T follicular helper cell (primary cell): ENCODE measurements at places on chromosomes 3 and 15.

- DNase-seq: peak; percentile 6
Measured at GRCh38 chr15:77107531-77108355, 36.8 kb upstream of the TSPAN3 start.

DNA sequence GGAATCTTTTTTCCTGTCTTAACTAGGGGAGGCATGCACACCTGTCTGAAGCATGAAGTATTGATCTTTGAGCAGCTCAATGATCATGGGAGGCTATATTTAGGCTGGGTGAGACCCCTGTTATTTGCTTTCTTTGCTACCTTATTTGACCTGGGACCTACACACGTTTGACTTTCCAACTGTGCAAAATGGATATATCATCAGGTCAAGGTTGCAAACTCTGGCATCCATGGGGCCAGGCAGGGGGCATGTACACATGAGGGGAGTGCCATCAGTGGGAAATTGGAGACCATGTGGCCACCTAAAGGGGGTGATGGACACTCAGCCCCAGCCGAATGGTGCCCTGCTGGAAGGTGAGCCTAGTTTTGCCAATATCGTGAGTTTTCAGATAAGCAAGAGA is 174.2 kb downstream of the FEZF2 start:
- no peak for DNase-seq

GRCh38 chr3:152608696-152609594 is 226.0 kb upstream of the P2RY1 start:
- DNase-seq: no peak

- no peak for DNase-seq
Measured at GRCh38 chr3:10548992-10549391, 43.6 kb upstream of the ATP2B2 start.

DNA sequence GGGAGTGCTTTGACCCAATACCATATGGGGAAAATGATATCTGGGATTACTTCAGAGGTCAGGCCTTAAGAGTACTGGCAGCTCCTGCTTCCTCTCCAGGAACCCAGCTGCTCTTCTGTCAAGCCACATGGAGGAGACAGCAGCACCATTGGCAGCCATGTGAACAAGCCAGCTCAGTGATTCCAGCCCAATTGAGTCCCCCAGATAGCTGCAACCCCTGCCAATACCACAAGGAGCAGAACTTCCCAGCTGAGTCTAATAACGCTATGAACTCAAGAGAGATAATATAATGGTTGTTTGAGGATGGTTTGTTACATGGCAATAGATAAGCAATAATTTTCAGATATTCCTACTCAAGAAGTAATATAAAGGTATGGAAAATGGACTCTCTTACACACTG is 126.8 kb upstream of the CPNE4 start:
- no peak for DNase-seq

- no peak for DNase-seq
Measured at GRCh38 chr15:95868450-95868849, 462.1 kb upstream of the NR2F2 start.

GRCh38 chr3:126948980-126949535 is 33.9 kb upstream of the PLXNA1 start:
- DNase-seq: no peak

DNA sequence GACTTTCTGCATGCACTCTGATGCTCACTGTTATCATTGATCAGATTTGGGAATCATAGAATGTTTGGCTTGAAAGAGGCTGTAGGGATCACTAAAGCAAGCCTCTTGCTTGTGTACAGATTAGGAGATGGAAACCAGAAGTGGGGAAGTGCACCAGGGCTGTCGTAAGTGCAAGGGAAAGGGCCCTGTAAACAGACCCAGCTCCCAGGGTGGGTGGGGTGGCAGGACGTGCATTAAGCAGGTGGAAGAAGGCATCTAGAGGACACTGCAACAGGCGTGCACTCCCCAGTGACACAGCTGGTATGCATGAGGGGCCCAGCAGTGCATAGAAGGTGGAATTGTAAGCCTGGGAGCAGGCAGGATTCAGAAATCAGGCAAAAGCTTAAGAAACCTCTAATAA is 58.0 kb upstream of the SLC7A14 start:
- no peak for DNase-seq

DNA sequence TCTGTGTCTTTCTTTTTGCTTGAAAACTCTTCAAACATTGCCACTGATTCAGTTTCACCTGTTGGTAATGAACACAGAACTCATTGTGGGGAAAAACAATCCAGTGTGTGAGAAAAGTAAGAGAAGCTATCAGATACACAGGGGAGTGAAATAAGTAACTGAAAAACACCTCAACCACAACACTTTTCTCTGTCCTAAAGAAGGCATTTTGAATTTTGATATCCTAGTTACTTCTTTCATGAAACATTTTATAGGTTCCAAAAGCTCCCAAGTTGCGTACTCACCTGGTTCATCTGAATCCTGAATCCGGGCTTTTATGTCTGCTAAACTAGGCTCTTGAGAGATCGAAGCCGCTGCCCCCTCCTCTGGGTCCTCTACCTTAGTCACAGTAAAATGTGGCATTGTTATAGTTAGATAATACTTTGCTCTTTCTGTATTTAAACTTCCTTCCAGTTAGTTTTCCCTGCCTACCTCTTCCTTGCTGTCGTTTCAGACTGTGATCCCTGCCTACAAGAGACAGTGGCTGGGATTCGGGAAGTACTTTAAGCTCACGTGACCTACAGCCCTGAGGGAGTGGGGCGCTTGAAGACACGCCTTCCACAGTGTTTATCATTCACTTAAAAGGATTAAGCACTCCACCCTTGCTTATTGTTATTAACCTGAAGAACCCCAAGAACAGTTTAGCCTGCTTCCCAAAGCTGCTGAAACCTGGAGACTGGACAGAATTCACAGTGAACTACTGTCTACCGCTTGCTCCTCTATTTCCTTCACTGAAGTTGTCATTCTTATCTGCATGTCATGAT is 19.1 kb downstream of the SLC12A6 start:
- DNase-seq: no peak

DNA sequence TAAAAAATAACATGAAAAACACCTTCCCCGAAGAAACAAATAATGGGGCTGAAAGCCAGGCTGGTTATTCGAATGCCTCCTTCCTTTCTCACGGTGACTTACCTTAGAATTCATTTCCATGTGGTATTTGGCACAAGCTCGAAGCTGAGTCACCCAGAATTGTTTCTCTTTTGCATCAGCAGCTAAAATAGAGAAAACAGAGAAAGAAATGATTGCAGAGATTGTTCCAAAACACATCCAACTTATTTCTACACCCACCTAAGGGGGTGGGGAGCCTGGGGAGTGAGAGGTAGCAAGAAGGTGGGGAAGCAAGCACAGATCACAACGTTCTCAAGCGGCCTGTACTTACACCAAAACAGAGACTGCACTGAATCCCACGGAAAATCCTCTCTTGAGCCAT is 104.7 kb downstream of the OSBPL10 start:
- no peak for DNase-seq

DNA sequence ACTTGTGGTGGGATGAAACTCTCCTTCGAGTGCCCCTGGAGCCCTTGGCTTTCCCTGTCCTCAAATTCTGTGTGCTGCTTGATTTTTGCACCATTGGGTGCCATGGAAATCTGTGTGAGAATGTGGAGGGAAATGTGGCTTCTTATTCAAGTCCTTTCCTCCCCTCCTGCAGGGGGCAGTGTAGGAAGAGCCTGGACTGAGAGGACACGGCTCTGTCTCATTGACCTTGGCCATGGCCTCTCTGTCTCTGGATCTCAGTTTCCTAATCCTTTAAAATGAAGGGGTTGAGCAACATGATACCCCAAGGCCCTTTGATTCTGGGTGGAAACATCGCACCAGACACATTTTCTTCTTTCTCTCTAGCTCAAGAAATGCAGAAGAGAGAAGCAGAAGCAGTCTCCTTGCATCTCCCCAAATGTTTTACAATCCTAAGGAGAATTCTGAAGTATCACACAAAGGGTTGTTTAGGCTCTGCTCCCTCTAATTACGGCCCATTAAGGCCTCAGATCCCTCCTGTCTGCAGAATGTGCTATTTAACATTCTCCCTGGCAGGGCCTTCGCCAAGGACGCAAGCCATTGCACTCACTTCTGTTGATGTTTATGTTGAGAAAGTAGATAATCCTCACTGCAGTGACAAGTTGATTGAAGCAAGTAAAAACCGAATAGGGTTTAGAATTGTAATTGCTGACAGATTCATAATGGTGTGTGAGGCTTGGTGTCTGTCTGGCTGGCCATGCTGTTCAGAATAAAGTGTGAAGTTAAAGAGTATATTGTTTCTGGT is 169.1 kb downstream of the TPRG1 start:
- DNase-seq: no peak

GRCh38 chr3:160200353-160200752 is 24.9 kb upstream of the C3orf80 start:
- DNase-seq: no peak

GRCh38 chr3:66671291-66671690 is 170.5 kb upstream of the LRIG1 start:
- DNase-seq: no peak
